ENCODE measurements at places on chromosomes 3 and 15.

DNA sequence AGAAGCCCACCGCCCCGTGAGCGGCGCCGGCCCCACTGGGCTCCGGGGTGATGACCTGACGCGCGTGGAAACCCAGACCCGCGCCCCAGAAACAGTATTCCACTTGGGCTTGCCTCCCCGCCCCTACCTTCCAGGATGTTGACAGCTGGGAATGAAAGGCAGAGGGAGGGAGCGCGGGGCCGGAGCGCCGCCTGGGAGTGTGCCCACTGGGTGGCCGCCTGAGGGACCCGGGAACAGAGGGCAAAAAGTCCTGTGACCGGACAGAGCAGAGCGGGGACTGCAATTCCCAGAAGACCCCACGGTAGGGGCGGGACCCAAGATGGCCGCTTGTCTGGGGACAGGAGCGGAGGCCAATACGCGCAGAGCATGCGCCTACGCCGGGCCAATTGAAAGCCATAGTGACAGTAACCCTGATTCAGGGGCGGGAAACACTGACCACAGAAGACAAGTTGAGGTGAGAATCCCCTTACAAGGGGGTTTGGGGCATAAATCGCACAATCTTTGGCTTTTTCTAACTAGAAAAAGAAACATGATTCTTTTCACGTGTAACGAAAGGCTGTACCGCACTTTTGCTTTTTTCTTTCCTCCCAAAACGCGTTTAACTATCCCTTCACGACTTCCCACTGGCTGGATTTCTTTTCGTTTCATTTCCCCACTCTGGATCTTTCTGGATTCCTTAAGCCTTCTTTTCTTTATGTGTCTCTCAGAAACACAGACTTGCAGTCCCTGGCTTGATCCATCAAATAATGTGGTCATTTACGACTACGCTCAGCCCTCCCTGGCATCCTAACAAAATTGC lies at the start of gene FHIT:
Gene FHIT, minus strand, starts transcription at position 279 of the 799 bp plus-strand sequence.
- no peak for DNase-seq

GRCh38 chr3:141699324-141699723 lies 38.8 kb upstream of the RNF7 start:
- DNase-seq = no peak

- no peak for DNase-seq
These were observed 28.1 kb downstream of the NKIRAS1 start for GRCh38 chr3:23888617-23889228.

DNA sequence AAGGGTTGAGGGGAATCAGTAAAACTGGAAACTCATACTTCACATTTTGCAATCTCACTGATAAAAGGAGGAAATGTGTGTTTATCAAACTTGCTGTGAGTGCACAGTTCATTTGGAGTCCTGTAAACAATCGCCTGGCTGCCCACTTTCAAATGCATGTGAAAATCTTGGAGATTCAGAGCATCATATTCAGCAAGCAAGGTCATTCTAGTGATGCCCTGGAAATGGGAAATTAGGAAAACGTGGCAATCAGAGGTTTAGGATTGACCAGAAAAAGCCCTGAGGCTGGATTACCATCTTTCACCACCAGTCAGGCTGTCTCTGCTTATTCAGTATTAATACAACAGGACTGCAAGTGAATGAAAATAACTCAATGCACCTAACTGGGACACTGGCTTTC lies 23.9 kb downstream of the DPH6 start:
- DNase-seq = no peak

DNA sequence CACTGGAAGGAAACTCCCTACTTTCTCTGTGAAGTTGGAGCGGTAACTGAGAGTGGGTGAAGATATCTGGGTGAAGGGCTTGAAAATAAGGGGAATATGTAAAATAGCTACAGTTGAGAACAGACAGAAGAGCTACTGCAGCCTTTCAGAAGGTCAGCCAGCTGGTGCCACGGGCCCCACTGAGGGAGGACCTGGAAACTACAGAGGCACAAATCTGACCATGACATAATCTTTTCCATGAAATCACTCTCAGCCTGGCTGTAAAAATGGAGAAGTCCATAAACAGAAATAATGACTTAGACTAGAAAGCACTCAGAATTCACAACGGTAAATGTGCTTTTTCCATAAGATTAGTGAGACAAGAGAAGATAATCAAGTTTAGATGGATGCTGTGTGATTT lies 46.4 kb downstream of the ST3GAL6 start:
- DNase-seq = no peak

GRCh38 chr15:60003243-60004008 lies 685 bp upstream of the FOXB1 start:
- no peak for DNase-seq

GRCh38 chr3:20666091-20666490 lies 480.1 kb upstream of the SGO1 start:
- DNase-seq = no peak

GRCh38 chr3:136624894-136625815 lies 127.0 kb downstream of the STAG1 start:
- DNase-seq = no peak

DNA sequence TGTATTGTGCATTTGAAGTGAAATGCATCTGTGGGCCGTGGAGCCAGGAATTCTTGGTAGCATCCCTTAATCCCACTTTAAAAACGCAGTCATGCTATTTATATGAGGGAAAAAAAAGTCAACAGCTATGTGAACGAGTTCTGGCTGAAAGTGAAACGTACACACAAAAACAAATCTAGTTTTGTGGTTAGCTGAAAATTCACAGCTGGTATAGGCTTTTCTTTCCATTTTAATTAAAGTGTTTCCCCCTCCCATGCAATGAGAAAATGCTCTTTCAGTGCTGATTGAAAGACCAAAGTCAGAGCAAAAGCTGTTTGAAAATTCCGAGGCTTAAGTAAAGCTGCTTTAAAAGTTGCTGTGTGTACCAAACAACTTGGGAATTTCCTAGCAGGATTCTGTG lies 297.4 kb downstream of the PLCL2 start:
- DNase-seq = no peak

DNA sequence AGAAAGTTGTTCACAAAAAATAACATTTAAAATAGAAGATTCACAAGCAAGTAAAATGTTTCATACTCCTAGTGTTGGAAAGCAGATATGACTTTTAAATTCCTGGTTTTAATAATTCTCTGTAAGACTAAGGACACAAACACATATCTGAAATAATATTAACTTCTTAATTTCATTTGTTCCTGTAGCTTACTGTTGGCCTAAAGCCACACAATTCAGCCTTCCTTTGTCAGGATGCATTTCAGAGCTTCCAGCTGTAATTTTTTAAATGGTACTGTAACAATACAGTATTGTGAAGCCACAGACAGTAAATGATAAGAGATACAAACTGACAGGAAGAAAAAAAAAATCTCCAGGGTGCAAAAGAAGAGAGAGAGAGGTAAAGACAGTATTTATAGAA lies 84.2 kb downstream of the TMCC1 start:
- no peak for DNase-seq

DNA sequence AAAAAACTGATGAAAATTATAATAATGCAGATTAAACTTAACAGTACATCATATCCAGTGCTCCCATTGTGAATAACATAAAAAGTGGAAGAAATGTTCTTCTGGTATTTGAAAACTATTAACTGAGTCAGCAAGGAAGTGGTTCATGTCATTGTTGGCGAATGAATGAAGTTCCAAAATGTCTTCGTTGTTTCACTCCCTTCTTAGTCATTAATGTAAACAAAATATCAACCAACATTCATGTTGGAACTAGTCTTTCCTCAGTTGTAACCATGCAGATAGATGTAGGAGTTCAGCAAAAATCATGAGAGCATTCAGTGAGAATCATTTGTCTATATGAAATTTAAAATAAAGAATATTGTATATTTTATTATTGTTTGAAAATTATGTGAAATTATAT lies 44.1 kb upstream of the ICE2 start:
- DNase-seq = no peak
